ENCODE measurements at places on chromosomes 5 and 9.

GRCh38 chr9:86352440-86353077 is 1.7 kb downstream of the TUT7 start:
- no peak for DNase-seq

DNA sequence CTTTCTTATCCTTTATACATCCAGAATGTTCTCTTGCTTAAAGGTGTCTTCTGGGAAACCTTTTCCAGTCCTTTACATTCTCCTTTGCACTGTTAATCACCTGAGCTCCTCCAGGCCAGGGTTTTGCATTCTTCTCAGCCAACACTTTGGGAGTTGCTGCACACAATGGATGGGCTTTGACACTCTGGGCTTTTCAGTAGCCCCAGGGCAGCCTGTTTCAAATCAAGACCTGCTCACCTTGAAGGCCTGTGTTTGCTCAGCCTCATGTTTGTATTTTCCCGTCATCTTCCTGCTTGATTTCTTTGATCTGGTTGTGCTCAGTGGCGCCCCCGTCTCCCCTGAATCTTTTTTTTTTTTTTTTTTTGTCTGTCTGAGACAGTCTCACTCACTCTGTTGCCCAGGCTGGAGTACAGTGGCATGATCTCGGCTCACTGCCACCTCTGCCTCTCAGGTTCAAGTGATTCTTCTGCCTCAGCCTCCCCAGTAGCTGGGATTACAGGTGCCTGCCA is 41.0 kb downstream of the DMRT1 start:
- DNase-seq: no peak

DNA sequence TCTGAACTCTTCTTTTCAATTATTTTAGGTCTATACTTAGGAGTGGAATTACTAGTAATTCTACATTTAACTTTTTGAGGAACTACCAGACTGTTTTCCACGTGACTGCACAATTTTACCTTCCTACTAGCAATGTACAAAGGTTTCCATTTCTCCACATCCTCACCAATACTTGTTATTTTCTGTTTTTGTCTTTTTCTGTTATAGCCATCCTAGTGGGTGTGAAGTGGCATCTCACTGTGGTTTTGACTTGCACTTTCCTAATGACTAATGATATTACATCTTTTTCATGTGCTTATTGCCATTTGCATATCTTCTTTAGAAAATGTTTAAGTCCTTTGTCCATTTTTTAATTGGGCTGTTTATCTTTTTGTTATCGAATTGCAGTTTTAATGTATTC is 136.9 kb upstream of the EGFLAM start:
- DNase-seq: no peak

GRCh38 chr5:134268019-134268601 is 42.2 kb upstream of the PPP2CA start:
- no peak for DNase-seq

DNA sequence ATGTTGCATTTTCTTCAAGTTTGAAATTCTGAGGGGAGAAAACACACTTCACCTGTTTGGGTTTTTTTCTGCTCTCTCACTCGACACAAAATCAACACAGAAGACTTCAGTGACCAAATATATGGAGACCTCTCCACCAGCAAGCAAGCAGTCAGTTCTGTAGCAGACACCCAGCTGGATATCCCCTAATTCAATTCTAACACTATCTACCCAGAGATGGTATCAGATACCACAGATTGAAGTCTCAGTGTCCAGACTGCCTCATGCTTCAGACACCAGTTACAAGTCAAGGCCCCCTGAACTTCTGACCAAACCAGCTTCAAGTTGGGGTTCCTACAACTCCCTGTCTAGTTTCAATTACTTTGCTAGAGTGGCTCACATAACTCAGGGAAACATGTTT is 97.8 kb downstream of the INVS start:
- no peak for DNase-seq

DNA sequence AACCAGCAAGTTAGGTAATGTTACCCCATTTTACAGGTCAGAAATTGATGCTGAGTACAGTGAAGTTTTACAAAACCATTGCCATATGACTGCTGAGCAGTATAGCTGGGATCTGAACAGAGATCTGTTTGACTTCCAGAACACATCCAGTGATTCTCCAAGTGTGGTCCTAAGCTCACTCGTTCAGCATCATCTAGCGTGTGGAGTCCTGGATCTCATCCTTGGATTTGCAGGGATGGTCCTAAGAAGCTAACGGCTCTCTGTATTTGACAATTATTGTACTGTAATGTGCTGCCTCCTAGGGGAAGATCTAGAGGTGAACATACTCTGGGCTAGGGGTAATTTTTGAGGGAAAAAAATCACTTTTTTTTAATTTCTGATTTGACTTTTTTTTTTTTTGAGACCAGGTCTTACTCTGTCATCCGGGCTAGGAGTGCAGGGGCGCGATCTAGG is 1.4 kb downstream of the SLC26A2 start:
- no peak for DNase-seq

DNA sequence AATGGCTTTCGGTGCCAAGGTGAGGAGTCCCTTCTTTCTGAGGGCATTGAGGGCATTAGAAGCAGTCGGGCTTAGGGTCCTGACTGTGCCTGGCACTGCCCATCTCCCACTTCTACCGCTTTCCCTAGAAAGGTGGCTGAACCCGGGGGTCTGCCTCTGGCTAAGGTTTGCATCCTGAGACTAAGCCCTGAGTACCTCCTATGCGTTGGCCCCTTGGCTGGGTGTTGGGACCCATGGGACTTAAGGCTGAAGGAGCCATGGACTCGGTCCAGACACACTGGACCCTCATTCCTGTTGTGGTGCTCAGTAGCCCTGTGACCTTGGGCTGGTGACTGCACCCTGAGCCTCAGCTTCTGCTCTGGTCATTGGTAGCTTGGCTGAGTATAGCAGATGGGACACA is 23.9 kb downstream of the DAB2IP start:
- DNase-seq: no peak

GRCh38 chr9:69658987-69659675 is 13.0 kb downstream of the APBA1 start:
- DNase-seq: no peak

- DNase-seq: no peak
Measured at GRCh38 chr5:100424017-100424416, 111.2 kb upstream of the FAM174A start.

- no peak for DNase-seq
Measured at GRCh38 chr5:179376701-179377420, 31.6 kb upstream of the ADAMTS2 start.

- no peak for DNase-seq
Measured at GRCh38 chr9:15426019-15426418, 3.3 kb downstream of the SNAPC3 start.
